Heart right ventricle (tissue), 16 donors: ENCODE measurements at places on chromosomes 3 and 15. TPM values are rescaled to one million over a fixed set of nuclear protein-coding genes. Genes with fewer than 3 reads are reported as not detected.
A peak's percentile ranks its signal among the peaks of the same experiment; 100 is the strongest.

ATP13A5 gene
- not detected for total RNA-seq

- DNase-seq: no peak
These were observed 122.9 kb downstream of the MBNL1 start for GRCh38 chr3:152391671-152392070.

- peak; percentile 78 for DNase-seq
These were observed 86.6 kb downstream of the HMG20A start for GRCh38 chr15:77507143-77507897.

DNA sequence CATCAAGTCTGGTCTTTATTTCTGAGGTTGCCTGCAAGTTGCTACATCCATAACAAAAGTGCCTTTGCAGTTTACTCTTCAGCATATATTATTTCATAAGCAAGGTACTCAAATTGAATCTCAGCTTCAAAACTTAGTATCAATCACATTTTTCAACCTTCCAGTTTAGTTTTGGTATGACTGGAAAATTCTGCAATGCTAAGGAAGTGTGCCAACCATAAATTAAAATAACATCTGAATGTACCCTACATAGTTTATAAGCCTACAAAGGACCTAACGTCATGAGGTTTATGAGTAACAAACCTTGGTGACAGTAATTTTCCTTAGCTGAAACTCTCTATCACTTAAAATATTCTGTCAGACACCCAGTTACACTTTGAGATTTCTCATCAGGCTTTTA, 62.8 kb downstream of the THBS1 start:
- DNase-seq: no peak

- no peak for DNase-seq
These were observed 25.8 kb downstream of the RPSA start for GRCh38 chr3:39432342-39432741.

DNA sequence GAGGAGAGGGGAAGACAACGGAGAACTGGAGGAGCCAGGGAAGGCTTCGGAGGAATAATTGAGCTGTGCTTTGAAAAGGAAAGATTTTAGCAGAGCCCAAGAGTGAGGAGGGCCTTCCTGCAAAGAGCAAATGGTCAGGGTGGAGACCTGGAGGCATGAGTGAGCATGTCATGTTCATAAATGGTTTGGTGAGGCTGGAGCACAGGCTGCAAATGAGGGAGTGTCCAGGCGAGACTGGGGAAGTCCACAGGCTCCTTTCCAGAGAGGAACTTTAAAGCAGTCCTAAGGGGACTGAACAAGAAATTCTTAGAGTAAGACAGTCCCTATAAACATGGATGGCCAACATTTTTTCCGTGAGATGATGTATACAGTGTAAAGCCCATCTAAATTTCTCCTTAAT, 108.8 kb downstream of the THSD4 start:
- DNase-seq: no peak

BNC1 gene
- total RNA-seq: 0.09 TPM

DNA sequence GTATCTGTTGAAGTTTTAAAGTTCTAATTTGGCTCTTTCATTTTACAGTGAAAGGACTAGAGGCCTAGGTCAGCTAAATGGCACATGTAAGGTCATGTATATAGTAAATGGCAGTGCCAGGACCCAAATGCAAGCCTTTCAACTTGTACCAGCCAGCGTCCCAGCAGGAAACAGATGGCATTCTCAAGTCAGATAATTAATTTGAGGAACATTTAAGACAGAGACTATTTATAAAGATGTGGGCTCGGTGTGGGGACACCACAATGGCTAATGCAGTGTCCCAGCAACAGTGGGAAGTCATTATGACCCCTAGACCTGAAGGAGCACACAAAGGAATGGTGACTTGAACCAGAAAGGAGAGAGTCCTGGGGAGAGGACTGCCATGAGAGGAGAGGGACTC, 6.1 kb downstream of the MINDY4B start:
- DNase-seq: no peak

DNA sequence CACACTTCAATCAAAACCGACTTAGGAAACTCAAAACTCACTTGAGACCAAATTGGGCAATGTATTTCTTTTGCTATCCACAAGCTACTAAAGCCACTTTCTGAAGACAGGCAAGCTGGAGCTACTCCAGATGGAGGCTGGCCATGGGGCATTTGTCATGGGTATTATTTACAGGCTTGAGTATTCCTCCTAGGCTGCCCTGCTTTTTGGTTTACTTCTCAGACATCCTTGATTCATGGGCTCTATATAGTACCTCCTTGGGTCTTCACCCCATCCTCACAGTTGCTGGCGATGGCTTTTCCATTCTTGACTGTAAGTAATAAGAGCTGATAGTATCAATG, 18.6 kb upstream of the SYNM start:
- no peak for DNase-seq

GRCh38 chr3:11283139-11283475, 10.9 kb downstream of the ATG7 start:
- no peak for DNase-seq

SKOR1 gene
- total RNA-seq: 0.14 TPM

DNA sequence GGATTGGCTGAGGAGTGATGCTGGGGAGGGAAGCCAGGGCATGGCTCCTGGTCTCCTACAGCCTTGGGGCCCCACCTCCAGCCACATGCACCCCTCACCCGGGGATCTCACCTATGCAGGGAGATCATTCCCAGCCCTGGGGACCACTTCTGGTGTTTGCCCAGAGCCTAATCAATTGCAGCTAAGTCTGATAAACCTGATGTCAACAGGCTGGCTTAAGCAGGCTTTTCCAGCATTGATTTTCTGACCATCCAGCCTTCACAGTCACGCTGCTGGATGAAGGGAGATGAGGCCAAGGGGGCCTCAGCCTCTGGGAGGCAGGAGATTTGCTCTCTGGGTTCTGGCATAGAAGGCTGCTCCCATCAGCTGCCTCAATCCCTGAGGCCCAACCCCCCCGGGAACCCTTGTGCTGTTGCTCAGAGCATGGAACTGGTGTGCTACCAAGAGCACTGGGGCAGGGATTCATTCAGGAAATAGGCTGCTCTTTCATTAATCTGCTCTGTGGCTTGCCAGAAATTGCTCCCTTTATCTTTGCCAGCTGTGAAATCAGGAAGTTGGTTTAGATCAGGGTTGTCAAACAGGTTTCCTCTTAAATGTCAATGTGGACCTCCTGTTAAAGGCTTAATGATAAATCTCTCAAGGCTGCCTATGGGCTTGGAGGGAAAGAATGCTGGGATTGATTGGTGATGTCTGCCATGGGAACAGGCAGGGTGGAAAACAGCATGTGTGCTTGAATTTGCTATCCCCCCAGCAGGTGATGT, 19.0 kb downstream of the FAM3D start:
- no peak for DNase-seq

DNA sequence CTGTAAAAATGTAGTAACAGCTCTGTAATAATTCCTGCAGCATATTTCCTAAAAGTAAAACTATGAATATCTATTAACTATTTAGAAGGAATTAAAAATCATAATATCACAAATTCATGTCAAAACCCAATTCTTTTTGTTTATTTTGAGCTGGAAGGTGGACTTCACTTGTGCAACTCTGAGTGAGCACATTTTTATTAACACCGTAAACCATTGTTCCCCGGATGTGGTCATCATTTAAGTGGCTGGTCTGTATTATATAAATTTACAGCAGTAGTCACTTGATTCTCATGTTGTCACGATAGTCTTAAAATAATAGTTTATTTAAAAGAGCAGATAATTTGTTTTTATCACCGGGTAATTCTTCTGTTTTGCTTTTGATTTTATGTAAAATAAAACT, 43.0 kb upstream of the UTS2B start:
- no peak for DNase-seq

FAH gene
- total RNA-seq: 34.0 TPM

GRCh38 chr3:76873532-76874242, 166.2 kb upstream of the ROBO2 start:
- no peak for DNase-seq

- no peak for DNase-seq
These were observed 25.4 kb upstream of the ALPK3 start for GRCh38 chr15:84791763-84792162.

DNA sequence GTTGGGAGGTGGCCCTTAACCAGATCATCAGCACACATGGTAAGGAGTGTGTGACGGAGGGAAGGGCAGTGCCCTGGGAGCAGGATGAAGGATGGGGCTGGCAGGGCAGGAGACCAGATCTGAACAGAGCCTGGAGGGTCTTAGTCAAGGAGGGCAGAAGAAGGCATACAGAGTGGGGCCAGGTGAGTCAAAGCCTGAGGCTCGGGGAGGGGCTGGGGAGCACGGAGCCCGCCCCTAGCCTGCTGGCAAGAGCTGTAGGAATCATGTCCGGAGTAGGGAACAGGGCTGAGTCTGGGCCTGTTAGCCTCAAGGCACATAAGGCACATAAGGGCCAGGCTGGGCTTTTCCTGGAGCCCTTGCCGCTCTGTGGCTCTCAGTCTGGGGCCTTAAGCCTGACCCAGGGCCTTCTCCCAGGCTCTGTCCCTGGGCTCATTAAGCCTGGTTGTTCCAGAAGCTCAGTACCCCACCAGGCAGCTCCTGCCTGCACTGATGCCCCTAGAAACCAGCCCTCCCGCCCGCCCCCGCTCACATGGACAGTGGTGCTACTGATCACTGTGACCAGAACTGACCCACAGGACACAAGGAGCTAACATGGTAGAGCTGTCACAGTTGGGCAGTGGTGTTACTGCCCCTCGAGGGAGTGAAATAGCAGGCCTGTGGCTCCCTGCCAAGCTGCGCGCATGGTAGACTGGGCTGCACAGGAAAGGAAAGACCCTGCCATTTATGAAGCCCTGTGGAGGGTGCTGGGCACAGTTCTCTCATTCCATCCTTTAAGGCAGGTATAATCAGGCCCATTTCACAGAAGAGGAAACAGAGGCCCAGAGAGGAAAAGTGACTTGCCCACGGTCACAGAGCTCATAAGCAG, 14.6 kb downstream of the ISG20 start:
- DNase-seq: no peak

PDIA5 gene
- total RNA-seq: 7.0 TPM

GRCh38 chr15:59400103-59400813, 27.6 kb upstream of the MYO1E start:
- no peak for DNase-seq

TAGLN3 gene
- 0.58 TPM for total RNA-seq

PRICKLE2 gene
- 8.5 TPM for total RNA-seq

DNA sequence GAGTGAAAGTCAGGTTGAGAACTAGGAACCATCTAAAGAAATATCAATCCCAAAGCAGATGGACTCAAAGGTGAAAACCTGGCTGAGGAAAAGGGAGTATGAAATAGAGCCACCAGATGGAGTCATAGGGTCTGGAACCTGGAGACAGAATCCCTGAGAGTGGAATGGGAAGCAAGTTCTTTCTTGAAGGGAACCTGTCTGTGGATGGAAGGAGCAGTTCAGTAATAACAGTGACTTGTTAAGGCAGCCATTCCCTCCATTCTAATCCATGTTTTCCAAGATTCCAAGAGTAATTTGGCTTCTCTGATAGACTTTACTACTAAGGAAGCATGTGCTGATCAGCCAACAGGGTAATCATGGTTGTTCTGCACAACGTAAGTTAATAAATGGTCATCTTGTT, 22.5 kb upstream of the AQP9 start:
- no peak for DNase-seq

ROPN1 gene
- not detected for total RNA-seq

GRCh38 chr3:187264021-187264420, 27.5 kb downstream of the MASP1 start:
- no peak for DNase-seq
